ENCODE measurements at places on chromosomes 3 and 15. TPM values are rescaled to one million over a fixed set of nuclear protein-coding genes. Genes with fewer than 3 reads are reported as not detected.
A peak's percentile ranks its signal among the peaks of the same experiment; 100 is the strongest.

GRCh38 chr15:92596623-92597022 lies 59.0 kb downstream of the FAM174B start:
- no peak for DNase-seq

- peak; percentile 48 for DNase-seq
These were observed 99.7 kb upstream of the LIPC start for GRCh38 chr15:58331913-58332675.

The AP2M1 gene
- total RNA-seq, result 401 TPM

- DNase-seq, result no peak
These were observed 164.1 kb upstream of the NSMCE3 start for GRCh38 chr15:29433507-29434248.

GRCh38 chr15:56442354-56442753 lies 22.6 kb downstream of the MNS1 start:
- no peak for DNase-seq

DNA sequence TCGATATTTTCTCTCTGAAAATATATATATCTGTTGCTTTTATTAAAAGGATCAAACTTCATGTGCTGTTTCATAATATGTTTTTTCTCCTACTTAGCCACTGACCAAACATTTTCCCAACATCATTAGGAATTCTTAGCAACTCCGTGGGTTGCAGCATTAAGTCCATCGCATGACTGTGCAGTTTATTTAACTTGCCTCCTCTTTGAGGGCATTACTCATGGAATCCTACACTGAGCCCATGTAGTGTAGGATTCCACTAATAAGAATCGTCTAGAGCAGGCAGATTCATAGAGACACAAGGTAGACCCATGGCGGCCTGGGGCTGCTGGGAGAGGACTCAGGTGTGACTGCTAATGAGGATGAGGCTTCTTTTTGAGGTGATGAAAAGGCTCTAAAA lies 49.3 kb downstream of the CMTM6 start:
- no peak for DNase-seq

- DNase-seq, result no peak
These were observed 7.7 kb downstream of the DUOXA2 start for GRCh38 chr15:45121706-45122417.

The CLDN18 gene
- not detected for total RNA-seq

GRCh38 chr15:78085928-78086327 lies 6.4 kb upstream of the SH2D7 start:
- no peak for DNase-seq

The CHRM5 gene
- not detected for total RNA-seq

DNA sequence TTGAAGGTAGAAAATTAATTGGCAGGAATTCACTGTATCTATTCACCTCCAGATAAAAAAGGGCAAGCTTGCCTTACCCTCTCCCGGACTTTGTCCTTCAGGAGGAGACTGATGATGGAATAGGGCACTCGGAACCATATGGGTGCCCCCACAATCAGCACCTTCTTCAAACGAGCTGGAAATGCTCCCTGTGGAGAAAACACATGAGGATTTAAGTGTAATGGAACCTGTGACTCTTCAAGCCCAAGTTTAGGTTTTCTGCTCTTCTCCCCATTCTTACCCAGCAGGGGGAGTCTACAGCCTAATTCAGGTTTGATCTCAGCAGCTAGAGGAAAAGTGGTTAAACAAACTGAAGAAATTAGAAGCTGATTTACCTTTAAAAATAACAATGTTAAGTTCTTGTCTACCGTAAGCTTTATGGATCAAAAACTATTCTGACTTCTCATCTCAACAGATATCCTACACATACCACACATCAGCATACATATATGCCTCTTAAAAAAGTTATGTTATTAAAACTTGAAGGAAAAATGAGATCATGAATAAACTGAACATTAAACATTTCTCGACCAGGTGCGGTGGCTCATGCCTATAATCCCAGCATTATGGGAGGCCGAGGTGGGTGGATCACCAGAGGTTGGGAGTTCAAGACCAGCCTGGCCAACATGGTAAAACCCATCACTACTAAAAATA lies 57.5 kb upstream of the SIN3A start:
- peak; percentile 6 for DNase-seq

GRCh38 chr3:16401273-16401672 lies 112.2 kb downstream of the RFTN1 start:
- DNase-seq, result no peak

The LRTM1 gene
- total RNA-seq, result not detected

- DNase-seq, result no peak
These were observed 125.0 kb downstream of the RAP2B start for GRCh38 chr3:153287017-153287416.

DNA sequence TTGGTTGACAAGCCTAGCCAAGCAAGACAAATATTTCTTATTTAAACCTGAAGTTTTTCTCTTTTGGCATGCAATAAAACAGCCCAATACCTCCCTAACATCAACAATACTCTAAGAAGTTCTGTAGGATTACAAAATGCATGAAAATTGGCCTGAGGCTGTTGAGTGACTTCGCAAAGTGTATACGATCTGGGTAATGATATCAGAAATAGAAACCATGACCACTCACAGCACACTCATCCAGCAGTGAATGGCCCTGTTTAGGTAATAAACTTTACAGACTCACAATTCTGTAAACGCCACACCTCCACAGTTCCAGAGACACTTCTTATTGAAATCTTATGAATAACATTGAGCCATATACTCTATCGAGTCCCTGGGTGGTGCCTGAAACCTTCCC lies 83.0 kb upstream of the NAALADL2 start:
- DNase-seq, result no peak

GRCh38 chr15:79849789-79850188 lies 47.0 kb downstream of the MTHFS start:
- peak; percentile 58 for DNase-seq

The RPL39L gene
- 8.9 TPM for total RNA-seq

DNA sequence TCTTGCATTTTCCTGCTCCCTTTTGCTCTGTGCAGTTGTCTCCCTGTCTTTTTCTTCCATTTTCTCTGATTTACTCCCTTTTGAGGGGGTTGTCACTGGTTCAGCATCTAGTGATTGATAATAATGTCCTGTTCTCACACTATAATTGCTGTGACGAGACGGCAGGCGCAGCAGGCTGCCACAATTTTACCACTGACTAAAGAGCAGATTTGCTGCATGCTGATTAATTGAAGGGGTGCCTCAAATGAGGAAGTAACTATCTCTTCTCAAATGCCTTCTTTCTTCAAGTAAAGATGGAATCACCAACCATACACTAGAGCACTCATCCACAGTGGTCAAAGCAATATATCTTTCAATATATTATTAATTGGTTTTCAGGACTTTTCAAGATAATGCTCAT lies 219.3 kb downstream of the CBLB start:
- DNase-seq, result no peak

GRCh38 chr3:82012775-82013174 lies 251.3 kb upstream of the GBE1 start:
- no peak for DNase-seq

DNA sequence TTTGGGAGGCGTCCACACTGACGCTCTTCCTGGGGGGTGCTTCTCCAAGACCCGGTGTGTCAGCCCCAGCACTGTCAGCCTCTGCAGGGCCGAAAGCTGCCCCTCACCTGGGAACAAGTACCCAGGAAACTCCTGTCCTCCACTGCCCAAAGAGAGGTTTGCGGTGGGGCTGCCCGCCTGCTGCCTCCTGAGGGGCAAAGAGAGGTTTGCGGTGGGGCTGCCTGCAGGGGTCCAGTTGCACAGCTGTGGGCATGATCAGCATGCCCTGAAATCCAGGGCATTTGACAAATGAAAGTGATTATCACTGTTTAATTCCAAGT lies 15.1 kb upstream of the SNRPA1 start:
- no peak for DNase-seq

DNA sequence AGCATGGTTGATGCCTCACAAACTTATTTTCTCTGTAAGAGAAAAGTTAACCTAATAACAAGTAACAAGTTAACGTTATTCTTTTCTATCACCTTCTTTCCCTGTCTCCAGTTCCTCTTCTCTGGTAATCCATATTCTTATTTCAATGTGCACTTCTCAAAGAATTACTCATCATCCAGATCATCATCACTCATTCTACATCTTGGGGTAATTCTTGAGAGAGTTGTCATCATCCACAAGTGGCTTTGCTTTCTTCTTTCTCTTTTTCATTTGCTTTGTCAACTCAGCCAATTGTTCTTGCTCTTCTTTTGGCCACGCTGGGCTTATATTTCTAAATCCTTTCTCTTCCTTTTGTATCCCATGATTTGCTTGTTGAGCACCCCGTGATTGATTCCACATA lies 20.8 kb upstream of the RNF111 start:
- DNase-seq, result no peak

GRCh38 chr15:78438619-78439285 lies 736 bp downstream of the IREB2 start:
- DNase-seq, result peak; percentile 49

GRCh38 chr3:189108067-189108466 lies 63.7 kb upstream of the TPRG1 start:
- DNase-seq, result no peak

DNA sequence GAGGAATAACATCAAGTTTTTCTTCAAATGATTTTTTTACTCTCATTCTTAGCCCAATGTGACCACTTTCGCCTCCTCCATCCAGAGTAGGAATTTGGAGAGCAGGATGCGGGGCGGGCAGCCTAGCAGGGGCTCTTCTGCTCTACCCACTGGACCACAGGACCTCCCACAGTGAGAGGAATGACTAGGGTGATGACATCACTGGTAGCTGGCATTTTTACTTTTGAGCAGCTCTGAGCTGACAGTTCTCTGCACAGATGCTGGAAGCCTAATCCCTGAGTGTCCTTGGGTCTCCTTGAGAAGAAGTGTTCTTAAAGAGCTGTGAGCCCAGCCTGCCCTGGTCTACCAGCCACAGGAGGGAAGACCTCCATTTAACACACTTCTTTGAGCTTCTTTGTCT lies 1.4 kb upstream of the HCN4 start:
- DNase-seq, result no peak

The NPTN gene
- total RNA-seq, result 223 TPM

The ROPN1 gene
- total RNA-seq, result not detected

GRCh38 chr15:84727429-84727828 lies 11.5 kb upstream of the SEC11A start:
- DNase-seq, result no peak

GRCh38 chr3:5194801-5195509 lies 7.4 kb downstream of the EDEM1 start:
- no peak for DNase-seq

DNA sequence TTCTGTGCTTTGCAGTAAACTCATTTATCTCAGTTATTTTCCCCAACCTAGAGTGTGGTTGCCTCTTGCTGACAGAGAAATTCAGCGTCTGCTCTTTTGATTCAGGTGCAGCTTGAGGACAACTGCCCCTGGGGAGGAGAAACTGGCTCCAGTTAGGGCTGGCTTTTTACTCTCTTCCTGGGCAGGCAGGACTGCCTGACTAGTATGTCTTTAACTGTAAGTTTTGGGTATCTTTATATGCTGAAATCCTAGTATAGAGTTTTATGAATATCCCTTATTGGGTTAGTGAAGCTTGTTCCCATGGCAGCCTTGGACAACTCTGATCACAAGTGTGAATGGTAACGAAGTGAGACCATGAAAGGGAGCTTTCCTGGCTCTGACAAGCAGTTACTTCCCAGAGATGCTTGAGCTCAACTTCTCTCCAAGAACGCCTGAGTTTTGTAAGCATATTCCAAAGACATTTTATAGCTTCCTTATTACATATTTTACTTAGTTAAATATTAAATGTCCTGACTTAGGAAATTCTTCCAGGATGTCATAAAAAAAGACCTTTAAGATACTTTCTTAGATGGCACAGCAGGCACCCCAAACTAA lies 27.1 kb downstream of the CCNB2 start:
- DNase-seq, result no peak

GRCh38 chr3:31091748-31092147 lies 197.3 kb upstream of the GADL1 start:
- DNase-seq, result no peak

DNA sequence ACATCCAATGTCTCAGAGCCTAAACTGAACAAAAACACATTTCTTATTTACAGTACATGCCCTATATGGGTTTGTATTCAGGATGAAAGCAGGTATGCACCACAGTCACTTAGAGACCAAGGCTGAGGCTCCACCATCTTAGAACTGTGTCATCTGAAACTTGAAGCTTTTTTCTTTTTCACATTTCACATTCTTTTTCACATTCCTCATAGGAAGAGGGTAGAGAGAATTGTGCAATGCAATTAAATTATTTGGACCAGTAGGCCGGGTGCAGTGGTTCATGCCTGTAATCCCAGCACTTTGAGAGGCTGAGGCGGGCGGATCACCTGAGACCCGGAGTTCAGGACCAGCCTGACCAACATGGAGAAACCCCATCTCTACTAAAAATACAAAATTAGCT lies 591.0 kb downstream of the MECOM start:
- DNase-seq, result no peak

Data from endothelial cell (in vitro differentiated cells).